ENCODE measurements at places on chromosomes 13 and 19.

GRCh38 chr13:43291287-43292060 is 268.1 kb downstream of the DNAJC15 start:
- DNase-seq, result no peak

DNA sequence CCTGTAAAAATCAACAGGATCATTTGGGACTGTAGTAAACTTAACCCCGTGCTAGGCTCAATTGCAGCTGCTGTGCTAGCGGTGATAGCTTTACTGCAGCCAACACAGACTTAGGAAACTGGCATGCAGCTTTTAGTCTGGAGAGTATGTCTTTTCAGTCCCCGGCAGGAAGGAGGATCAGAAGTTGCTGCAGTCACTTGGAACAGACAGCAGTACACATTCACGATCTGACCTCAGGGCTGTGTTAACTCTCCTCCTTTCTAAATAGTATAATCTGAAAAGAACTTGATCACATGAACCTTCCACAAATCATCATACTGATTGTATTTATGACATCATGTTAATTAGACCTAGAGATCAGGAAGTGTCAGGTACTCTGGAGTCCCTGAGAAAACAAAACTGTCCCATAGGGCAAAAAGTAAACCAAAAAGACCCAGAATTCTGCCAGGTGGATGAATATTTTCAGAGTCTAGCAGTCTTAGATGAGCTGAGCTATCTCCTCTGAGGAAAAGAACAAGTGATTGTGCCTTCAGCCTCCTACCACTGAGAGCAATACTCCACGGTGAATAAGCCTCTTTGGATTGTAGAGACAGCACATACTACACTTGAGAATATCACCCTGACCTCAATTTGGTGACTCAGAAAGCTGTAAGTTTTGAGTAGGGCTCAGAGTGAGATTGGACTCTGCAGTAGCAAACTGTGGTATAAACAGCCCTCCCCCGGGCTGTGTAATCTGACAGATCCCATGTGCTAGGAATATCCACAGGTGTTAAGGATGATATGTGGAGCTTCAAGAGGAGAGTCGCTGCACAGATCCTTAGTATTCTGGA is 181.0 kb upstream of the GPR12 start:
- no peak for DNase-seq

DNA sequence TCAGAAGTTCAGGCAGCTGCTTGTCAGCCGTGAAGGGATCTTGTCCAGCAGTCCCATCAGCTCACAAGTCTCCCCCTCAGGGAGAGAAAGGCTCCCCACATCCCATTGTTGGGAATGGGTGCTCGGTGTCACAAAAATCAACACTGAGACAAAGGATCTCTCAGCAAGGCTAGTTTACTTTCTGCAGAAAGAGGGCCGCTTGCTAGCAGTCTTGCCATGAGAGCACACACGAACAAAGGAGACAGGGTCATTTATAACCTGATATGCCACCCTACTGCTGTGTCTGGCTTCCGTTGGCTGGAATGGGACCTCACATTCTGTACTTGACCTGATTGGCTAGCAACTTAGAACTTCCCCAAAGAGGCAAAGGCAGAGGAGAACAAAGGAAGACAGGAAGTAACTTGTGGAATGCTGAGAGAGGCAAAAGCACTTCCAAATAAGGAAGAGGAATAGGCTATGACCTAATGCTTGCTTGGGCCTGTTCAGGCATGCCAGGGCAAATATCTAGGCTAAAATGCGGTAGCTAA is 8.7 kb upstream of the IGFL3 start:
- no peak for DNase-seq

DNA sequence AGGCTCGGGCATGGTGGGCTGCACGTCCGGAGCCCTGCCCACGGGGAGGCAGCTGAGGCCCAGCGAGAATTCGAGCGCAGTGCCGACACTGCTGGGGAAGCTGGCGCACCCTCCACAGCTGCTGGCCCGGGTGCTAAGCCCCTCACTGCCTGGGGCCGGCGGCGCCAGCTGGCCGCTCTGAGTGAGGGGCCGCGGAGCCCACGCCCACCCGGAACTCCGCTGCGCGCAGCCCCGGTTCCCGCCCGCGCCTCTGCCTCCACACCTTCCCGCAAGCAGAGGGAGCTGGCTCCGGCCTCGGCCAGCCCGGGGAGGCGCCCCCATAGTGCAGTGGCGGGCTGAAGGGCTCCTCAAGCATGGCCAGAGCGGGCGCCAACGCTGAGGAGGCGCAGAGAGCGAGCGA is 2080.4 kb downstream of the PCDH9 start:
- DNase-seq, result no peak

GRCh38 chr13:59471106-59471505 is 692.6 kb downstream of the DIAPH3 start:
- DNase-seq, result no peak

GRCh38 chr19:12847159-12848139 is 9.1 kb downstream of the MAST1 start:
- peak; percentile 75 for DNase-seq

GRCh38 chr19:52695996-52696395 is 38.8 kb downstream of the ZNF611 start:
- no peak for DNase-seq

GRCh38 chr13:52665325-52665724 is 12.7 kb downstream of the SUGT1 start:
- no peak for DNase-seq

Data from stimulated activated CD8-positive, alpha-beta memory T cell treated with anti-CD3 and anti-CD28 coated beads, Interleukin-7, amount 100 ng/mL, for 24 hours (primary cell).